Neural crest cell (in vitro differentiated cells): ENCODE measurements at places on chromosomes 7 and 10.

- no peak for DNase-seq
Observed at GRCh38 chr7:130112093-130112492, 41.8 kb downstream of the KLHDC10 start.

DNA sequence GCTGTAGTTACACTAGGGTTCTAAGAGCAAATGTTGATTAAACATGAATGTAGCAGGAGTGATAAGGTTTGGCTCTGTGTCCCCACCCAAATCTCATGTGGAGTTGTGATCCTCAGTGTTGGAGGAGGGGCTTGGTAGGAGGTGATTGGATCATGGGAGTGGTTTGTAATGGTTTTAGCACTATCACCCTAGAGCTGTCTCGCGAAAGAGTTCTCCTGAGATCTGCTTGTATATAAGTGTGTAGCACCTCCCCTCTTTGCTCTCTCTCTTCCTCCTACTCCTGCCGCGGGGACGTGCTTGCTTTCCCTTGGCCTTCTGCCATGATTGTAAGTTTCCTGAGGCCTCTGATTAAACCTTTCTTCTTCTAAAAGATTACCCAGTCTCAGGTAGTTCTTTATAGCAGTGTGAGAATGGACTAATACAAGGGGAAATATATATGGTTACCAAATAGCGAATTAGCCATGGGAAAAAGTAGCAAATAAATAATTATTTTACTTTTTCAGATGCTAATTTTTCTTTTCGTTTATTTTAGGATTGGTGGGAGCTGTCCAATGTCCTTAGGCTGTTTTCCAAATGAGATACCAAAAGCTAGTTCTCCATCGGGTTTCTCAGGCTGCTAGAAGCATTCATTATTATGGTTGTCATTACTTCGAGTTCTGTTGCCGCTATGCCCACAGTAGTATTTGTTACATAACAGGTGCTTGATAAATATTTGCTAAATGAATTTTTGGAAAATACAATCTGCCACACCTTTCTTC is 58.7 kb downstream of the PTEN start:
- no peak for DNase-seq

DNA sequence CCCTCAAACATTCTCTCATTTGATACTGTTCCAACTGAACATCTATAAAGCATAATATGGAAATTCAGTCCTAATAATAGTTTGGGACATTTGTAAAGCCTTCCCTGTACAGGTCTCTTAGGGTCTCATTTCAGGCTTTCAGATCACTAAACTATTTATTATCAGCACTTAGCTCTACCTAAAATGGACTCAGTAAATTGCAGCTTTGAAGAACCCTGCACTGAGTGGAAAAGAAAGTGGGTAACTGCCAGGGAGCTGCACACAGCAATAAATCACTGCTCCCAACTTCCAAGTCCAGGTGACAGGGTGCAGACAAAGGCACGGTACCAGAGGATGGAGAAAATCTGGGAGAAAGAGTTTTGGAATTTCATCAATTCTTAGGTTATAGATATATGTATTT is 164.9 kb upstream of the AOAH start:
- DNase-seq, result no peak

DNA sequence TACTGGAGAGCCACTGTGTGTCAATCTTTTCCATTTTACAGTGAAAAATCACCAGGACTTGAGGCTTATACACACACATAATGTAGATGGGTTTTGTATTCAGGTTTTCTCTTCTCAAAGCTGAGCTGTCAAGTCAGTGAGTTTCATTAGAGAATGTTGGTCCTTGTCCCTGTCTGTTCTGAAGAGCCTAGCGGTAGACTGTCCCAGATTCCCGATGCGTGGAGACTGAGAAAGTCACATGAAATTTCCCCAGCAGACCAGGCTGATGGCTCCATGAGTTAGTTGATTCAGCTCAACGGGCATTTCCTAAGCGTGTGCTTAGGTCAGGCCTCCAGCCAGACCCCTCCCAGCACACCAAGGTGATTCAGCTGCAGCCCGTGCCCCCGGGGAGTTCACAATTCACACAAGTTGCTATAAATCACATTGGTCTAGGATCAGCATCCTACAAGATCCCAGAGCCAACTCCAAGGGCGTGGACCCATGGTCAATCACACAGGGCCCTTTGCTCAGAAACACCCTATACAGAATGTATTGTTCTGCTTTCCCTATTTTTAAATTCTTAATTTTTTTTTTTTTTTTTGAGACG is 17.2 kb downstream of the CHST15 start:
- no peak for DNase-seq

DNA sequence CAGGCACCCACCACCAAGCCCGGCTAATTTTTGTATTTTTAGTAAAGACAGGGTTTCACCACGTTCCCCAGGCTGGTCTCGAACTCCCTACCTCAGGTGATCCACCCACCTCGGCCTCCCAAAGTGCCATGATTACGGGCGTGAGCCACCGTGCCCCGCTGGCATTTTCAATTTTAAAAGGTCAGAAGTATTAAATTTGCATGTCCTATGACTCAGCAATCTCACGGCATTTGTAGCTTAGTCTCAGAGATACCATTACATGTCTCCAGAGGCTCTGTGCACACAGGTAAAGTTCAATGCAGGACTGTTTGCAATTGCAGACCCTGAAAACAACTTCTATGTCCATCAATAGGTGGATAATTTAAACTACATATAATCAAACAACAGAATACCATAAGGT is 99.2 kb downstream of the DLG5 start:
- no peak for DNase-seq

- no peak for DNase-seq
Observed at GRCh38 chr10:9211228-9211627, 1156.7 kb downstream of the GATA3 start.

- no peak for DNase-seq
Observed at GRCh38 chr10:11153245-11153644, 135.6 kb downstream of the CELF2 start.

DNA sequence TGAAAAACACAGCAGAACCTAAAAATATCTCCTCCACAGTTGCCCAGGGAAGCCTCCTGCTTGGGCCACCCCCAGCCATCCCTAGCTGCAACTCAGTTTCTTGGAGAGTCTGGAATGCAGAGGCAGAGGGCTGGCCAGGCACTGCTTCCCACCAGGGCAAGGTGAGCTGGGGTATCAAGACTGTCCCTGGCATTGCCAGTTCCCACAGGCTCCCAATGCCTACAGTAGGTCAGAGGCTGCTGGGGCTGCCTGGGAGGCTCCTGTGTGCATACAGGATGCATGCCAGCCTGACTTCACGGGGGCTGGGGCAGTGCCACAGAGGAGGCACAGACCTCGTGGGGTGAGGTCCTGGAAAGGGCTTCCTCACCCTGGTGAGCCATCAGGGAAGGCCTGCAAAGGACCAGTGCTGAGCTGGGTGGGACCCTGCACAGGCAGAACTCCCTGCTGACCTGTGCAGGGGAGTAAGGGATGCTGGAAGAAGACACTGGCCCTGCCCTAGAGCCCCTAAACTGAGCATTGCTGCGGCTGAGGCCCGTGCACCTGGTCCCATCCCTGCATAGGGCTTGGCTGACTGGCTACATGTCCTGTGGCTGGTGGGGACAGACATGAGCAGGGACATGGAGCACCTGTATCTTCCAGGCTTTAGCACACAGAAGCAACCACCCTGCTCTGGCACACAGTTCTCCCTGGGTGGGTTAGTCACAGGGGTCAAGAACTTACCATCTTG is 121.9 kb upstream of the RET start:
- no peak for DNase-seq

- no peak for DNase-seq
Observed at GRCh38 chr7:47654672-47655298, 72.9 kb upstream of the TNS3 start.

DNA sequence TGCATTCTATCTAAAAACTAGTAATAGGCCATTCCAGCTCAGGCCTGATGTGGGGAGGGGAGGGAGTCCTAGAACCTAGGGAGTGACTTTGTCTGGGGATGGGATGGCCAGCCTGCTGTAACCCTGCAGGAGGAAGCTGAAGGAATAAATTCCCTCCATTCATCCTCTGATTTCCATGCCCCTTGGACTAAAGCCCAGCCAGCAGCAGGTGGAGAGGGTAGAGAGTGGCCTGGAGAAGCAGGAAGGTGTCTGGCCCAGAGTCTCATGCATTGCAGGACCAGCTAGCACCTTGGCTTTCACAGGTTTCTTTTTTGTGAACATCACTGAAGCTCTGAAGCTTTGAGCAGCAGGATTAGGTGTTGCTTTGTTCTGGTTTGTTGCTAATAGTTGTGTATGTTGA is 32.8 kb upstream of the CDH23 start:
- DNase-seq, result no peak

DNA sequence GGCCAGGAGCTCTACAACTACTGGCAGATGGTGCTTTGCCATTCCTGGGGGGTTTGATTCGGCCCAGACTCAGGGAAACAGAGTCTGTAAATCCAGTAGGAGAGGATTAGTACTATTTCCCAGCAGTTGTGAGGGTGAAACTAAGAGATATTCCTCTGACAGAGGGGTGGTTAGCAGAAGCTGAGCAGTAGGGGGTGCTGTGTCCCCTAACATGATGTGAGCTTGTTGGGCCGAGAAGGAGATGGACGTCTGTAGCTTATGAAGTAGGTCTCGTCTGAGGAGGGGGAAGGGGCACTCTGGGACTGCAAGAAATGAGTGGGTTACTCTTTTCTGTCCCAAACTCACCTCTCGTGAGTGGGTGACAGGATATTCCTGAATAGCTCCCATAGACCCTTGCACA is 179.2 kb upstream of the MBL2 start:
- DNase-seq, result peak; percentile 33

GRCh38 chr7:125423458-125424155 is 494.0 kb upstream of the POT1 start:
- no peak for DNase-seq

DNA sequence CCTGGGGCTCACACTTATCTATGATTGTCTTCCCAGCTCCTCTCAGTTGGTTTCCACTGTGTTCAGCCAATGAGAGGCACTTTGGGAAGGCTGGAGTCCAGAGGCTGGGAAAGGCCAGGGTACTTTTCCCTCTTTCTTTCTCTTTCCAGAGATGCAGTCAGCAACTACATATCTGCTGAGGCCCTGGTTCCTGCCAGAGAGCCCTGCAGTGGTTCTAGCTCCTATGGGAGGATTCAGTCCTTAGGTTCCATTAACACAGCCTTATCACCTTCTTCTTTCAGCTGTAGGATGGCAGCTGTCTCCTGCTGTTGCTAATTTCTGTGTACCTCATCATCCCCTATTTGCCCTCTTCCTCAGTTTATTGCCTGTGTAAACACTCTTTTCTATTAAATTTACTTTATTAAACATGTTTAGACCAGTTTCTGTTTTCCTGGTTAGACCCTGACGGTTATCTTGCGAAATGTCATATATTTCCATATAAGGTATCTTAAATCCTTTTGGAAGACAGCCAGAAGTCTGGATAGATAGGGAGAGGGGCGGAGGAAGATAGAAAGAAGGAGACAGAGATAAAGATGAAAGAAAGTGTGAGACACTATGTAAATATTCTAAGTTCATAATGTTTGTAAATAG is 100.3 kb downstream of the HGF start:
- DNase-seq, result no peak

DNA sequence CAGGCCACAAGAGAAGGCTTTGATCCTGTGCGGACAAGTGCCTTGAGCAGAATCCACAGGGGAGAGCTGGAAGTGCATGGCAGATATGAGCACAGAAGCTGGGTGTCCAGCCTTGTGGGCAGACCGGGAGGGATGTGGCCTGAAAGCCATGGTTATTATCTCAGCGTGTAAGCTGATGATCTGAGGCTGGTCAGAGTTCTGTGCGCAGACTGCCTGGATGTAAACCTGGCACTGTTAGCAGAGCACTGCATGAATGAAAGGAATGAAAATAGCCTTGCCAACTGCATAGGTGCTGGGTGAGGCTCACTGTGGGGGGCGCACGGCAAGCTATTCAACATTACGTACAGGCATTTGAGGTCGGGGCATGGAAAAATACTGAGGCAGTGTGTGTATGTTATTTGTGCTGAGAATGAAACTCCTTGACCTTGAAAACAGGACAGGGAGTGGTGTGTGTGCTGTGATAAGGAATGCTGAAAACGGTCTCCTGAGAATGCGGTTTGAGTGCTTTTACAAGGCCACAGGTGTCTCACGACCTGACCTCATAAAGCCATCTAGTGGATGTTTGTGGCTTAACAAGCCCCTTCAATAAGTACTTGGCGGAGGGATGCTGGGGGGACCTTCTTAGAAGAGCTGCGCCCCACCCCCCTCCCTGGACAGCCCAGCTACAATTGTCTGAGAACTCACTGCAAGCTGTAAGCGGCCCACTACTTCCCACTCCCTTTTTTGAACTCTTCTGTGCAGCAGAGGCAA is 18.7 kb downstream of the AKR1C1 start:
- DNase-seq, result no peak
